ENCODE measurements at places on chromosomes 13 and 19. TPM values are rescaled to one million over a fixed set of nuclear protein-coding genes. Genes with fewer than 3 reads are reported as not detected.

IRGC gene
- total RNA-seq: not detected

NLRP11 gene
- under 0.01 TPM for total RNA-seq

CRLF1 gene
- 0.33 TPM for total RNA-seq

KLK13 gene
- 0.19 TPM for total RNA-seq

DUXA gene
- 0.05 TPM for total RNA-seq
